HCEC 1CT (cell line): ENCODE measurements at places on chromosomes 6 and 20.
A peak's percentile ranks its signal among the peaks of the same experiment; 100 is the strongest.

DNA sequence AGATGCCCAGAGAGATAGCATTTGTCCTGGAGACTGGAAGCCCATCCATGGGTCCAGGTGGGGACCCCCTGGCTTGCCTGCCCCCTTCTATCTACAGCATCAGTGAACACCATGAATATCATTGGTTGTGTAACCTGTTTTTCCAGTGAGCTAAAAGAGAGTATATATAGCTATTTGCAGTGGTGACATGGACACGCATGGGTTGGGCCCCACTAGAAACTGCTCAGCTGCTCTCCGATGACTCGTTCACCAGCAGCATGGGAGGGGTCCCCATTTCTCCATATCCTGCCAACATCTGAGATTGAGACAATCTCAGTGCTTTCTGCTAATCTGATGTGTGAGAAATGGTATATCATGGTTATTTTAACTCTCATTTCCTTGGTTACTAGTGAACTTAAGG is 4.0 kb upstream of the ZC3H12D start:
- no peak for DNase-seq

DNA sequence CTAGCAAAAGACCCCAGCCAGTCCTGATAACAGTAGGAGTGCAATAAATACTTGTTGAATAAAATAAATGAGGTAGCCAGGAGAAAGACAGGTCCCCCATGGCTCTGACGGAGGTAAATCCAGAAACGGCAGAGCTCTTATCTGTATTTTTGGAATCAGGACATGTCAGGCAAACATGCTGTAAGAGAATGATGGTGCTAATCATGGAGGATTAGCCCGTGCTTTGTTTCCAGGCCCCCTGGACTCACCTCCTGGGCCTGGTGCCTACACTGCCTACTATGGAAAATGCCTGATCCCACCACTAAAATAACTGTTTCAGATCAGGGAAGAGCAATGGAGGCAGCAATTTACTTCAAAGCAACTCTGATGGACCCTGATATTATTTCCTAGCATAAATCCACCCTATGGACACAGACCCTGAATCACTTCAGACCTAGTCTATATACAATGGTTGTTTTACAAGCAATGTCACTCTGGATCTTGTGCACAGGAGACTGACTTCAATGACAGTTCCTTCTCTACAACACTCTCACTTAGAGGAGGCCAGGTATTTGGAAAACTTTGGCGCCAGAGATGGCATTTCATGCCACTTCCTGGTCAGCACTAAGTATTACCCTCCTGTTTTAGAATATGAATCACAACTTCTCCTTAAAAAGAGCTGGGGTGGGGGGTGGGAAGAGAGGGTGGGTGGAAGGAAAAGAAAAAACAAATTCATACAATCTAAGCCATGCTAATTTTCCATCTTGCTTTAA is 6.4 kb downstream of the MRPL14 start:
- no peak for DNase-seq

DNA sequence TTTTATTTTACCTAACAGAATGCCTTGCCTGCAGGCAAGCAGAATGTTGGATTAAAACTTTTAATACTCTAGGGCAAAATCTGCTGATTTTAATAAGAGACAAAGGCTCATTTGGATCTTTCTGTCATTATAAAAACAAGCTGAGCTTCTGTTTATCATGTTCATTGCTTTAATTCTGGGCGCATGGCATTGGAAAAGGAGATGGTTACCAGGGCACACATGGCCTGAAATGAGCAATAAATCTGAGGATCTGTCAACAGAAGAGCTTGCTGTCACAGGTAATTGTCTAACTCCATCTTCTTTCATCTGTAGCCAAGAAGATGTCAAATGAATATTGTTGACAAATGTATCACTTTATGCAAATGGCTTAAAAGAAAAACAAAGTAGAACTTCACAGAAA is 439.6 kb downstream of the DOK5 start:
- DNase-seq, result no peak

DNA sequence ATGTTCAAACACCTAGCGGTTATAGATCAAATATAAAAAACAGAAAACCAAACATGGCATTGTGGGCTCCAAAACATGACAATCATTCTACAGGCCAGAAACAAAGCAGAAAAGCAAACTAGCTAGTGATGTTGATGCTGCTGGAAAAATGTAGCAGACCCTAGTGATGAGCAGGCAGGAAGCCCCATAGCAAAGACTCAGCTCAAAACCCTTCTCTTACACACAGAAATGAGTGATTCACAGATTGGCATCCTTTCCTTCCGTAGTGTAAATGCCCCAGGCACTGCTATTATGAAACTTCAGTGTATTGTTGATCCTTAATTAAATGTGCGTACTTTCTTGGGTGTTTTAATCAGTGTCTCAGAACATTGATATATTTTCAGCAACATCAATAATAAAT is 425.1 kb downstream of the UTRN start:
- peak; percentile 89 for DNase-seq

- peak; percentile 36 for DNase-seq
Observed at GRCh38 chr6:20711518-20711917, 177.3 kb downstream of the CDKAL1 start.

GRCh38 chr20:18971574-18971973 is 158.0 kb downstream of the SCP2D1 start:
- DNase-seq, result no peak

DNA sequence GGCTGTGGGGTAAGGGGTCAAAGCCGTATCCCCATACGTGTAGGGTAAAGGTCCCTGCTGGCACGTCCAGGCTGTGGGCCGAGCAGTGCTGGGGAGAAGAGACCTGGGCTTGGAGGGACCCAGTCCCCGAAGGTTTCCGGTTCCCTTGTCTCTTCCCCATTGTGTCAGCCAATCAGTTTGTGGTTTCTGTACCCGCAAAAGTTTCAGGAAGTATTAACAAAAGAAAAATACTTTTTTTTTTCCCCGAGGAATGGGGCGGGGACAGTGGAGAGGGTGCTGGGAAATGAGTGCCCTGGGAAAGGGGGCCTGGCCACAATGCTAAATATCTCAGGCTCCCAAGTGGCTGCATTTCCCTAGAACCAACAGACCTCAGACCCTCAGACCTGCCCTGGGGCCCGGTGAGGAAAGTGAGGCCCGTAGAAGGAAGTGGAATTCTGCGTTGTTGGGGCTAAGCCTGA is 15.2 kb upstream of the AMD1 start:
- no peak for DNase-seq

DNA sequence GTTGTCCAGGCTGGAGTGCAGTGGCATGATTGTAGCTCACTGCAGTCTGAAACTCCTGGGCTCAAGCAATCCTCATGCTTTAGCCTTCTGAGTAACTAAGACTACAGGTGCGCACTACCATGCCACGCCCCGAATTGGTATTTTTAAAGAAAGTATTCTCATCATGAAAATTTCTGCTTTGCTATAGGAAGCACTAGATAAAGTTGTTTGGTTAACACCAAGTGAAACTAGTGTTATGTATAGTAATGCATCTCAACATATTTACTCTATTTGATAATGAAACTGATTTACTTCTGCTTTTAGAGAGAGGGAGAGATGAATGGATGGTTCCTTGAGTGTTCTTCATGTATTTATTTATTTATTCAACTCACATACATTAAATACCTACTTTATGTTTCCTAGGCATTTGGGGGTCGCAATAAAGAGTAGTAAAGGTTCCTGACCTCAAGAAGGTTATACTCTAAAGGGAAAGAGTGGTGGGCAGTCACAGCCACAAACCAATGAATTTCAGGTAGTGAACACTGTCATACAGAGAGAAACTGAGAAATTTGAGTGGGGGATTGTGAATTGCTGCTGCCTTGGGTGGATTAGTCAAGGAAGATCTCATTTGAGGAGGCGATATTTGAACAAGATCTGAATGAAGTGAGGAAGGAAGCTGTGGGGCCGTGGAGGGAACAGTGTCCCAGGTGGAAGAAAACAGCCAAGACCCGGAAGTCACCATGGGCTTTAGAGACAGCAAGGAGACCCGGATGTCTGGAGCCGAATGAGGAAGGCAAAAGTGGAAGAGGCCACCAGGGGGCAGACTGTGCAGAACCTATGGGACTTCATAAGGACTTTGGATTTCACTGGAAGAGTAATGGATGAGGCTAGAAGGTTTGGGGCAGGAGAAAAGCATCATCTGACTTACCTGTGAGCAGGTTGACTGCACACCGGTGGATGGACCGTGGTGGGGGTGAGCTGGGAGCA is 185.6 kb downstream of the TSHZ2 start:
- peak; percentile 3 for DNase-seq

DNA sequence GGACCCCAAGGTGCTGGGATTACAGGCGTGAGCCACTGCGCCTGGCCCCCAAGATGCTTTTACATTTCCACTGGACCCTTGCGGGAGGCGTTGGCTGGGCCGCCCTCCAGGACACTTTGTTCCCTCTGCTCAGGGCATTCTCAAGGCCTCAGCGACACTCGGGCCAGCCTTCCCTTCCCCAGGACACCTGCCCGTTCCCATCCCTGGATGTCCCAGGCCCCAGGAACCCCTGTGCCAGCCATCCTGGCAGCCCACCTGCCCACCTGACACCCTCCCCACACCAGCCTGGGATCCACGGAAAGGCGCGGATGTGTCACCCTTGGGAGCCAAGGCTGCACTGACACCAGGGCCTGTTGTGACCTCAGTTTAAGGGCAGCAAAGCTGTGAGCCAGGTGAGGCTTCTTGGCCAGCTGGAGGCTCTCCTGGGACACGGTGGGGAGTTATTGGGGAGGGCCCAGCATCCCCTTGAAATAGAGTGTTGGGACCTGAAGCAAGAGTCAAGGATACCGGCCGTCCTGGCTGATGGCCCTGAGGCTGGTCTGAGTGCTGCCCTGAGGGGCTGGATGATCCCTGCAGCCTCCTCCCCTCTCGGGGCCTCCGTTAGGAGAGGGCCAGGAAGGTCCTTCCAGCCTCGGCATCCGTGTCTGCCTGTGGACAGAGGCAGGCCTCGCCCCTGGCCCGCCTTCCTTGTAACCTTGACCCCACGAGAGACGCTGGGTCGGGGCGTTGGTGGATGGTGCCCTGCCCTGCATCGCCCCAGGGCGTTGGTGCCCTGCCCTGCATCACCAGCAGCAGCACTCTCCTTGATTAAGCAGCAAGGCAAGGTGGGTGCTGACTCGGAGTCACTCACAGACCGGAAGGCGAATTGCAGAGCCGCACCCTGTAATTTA is 84.2 kb upstream of the BHLHE23 start:
- DNase-seq, result no peak

DNA sequence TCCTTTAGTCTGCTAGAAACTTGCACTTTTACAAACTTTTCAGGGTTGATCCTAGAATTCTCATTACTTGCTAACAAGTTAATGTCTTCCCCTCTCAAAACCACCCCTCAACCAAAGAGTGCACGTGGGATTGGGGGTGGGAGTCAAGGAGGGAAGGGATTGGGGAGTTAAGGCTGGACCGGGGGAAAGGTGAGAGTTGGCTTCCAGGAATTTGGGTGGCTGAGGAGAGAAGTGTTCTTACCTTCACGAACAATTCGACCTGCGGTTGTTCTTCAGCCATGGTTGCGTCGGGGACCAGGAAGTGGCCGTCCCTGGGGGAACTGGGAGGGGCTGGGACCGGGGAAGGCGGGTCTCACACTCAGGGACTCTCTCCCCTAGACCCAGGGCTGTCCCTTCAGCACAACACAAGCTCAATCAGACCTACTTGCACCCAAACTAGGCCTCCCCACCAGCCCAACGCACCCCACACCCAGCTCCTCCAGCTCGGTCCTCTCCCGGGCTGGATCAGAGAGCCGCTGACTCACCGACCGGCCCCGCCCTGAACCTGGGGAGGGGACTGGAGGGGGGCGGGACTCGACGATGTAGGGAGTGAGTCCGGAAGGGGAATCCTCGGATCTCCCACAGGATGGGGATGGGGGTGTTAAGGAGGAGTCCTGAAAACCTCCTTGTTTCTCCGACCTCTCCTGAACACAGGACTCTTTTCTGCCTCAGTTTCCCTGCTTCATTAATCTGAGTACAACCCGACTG is at the start of gene CLIC1:
TSS of gene CLIC1 (minus strand) at position 510 of the 747 bp plus-strand sequence. CDS start at position 280, 230 bp downstream.
- peak; percentile 83 for DNase-seq

DNA sequence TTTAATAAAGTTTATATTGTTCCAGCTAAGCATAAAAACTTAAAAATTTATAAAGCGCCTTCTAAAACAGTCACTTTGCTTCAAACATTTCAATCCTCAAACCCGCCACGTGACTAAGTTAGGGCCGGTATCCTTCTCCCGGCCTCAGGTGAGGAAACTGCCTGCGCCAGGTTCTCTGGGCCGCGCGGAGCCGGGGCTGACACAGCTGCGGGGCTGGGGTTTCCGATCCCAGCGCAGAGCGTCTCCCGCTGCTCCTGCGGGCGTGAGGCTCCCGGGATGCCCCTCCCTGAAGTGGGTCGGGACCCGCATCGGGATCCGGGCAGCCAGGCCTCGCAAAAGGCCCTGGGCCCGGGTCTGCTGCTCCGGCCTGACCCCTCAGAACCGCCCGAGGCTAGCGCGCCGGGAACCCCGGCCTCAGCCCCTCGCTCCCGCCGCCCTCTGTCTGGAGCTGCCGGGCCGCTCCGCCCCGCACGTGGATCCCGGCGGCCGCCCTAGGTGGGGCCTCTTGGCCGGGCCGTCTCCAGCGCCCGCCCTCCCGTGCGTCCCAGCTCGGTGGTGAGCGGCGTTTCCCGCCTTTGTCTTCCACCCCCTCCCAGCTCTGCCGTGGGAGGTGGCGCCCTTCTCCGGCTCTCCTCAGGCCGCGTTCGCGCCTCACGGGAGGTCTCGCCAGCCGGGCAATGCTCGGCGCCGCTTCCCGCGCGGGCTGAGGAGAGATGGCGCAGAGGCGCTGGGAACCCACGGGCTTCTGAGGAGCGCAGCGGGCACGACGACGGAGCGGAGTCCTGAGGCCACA is 267.9 kb downstream of the DLL1 start:
- no peak for DNase-seq

DNA sequence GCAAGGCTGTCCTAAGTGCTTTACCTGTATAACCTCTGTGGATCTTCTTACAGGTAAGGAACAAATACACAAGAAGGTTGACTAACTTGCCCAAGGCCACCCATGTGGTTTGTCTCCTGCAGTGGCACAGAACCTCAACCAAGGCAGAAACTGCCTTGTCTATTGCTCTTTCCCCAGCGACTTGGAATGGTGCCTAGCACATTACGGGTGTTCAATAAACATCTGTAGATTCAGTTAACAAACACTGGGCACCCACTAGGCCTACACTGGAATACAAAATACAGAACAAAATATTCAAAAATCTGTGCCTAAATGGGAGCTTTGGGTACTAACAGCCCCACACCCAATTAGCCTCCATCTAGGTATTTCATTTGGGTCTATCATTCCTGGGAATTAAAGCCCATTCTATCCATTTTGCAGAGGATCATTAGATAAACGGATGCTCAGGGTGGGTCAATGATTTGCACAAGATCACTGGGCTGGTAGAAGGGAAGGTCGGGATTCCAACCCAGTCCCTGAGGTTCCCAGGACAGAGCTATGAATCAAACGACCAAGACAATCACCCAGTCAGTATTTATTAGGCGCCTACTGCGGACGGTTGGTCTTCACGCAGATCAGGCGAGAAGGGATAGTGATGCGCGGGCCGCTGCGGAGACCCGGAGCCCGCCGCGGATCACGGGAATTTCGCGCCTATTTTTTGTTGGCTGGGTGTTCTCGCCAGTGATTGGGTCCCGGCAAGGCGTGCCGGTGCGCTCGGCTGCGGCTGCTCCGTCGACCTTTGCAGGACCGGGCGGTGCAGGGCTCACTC is at the start of gene STK35:
TSS of gene STK35 (plus strand) at position 771 of the 808 bp plus-strand sequence. CDS start 55 bp downstream, outside the sequence.
- DNase-seq, result no peak

- no peak for DNase-seq
Observed at GRCh38 chr6:41621802-41622201, 16.5 kb upstream of the MDFI start.
